ENCODE measurements at places on chromosomes 2 and 18. TPM values are rescaled to one million over a fixed set of nuclear protein-coding genes. Genes with fewer than 3 reads are reported as not detected.

DNA sequence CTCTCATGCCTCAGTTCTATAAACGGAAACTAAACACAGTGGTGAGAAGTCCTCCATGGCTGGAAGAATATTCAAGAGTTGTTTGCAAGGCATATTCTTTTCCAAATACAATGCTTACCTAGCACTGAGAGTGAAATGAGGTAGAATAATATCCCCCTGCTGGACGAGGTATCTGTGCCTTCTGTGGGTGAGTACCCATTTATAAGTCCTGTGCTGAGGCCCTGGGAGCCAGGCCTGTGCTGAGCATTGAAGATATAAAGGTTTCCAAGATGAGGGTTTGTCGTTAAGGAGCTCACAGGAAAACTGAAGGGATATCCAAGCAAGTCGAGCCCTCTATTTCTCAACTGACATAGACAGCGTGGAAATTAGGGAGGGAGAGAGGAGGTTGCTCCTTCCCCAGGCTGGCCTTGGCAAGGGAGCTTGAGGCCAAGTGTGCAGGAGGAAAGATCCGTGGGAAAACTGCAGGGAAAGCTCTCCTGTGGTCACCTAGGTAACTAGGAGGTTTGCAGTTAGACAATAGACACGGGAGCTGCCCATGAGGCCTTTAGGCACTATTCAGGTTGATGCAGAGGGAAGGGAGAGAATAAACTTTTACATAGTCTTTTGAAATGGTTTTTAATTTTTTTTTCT, 17.6 kb downstream of the PTPRM start:
- no peaks in the 10 kb centered on the region for H3K36me3 ChIP-seq
- no peak for DNase-seq
- H3K4me1 ChIP-seq: peaks cover 6% of the 10 kb centered on the region
- H3K4me3 ChIP-seq: no peak overlapping the region

DNA sequence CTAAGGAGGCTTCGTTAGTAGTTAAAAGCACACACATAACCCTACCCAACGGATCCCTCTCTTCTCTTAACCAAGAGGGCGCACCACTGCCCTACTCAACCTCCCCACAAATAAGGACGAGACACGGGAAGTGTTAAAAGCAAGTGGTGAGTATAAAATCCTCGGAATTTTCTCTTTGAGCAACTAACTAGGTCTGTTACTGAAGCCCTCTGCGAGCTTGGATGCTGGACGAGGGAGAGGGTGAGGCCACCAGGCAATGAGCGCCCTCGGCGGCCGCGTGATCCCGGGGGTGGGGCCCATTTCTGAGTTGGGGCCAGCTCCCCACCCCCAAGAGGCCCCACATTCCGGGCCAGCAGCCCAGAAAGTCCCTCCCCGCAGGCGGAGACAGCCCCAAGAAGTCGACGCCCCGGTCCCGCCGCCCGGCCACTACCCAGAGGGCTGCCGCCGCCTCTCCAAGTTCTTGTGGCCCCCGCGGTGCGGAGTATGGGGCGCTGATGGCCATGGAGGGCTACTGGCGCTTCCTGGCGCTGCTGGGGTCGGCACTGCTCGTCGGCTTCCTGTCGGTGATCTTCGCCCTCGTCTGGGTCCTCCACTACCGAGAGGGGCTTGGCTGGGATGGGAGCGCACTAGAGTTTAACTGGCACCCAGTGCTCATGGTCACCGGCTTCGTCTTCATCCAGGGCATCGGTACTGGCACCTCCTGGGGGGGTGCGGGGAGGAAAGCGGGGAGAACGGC, at the start of gene CYBRD1:
Gene CYBRD1 (plus strand): TSS at position 423 of the 736 bp plus-strand sequence. CDS start 72 bp downstream, at position 495.
- peak within 1 kb of the TSS; percentile 77 for H3K4me3 ChIP-seq
- H3K4me1 ChIP-seq: peaks cover 21% of the 10 kb centered on the region
- no peaks in the 10 kb centered on the region for H3K27me3 ChIP-seq
- H3K36me3 ChIP-seq: no peaks in the 10 kb centered on the region
- peak within 1 kb of the TSS; percentile 90 for H3K27ac ChIP-seq

- DNase-seq: no peak
- no peak overlapping the region for H3K27ac ChIP-seq
- H3K36me3 ChIP-seq: no peaks in the 10 kb centered on the region
- H3K4me1 ChIP-seq: no peaks in the 10 kb centered on the region
- no peaks in the 10 kb centered on the region for H3K27me3 ChIP-seq
- H3K4me3 ChIP-seq: no peak overlapping the region
Measured at GRCh38 chr2:54806975-54807374, 83.5 kb downstream of the EML6 start.

GRCh38 chr2:33336036-33336625, 140.3 kb upstream of the RASGRP3 start:
- no peaks in the 10 kb centered on the region for H3K36me3 ChIP-seq
- no peak overlapping the region for H3K4me3 ChIP-seq

GRCh38 chr2:2739231-2739795, 408.2 kb upstream of the MYT1L start:
- no peaks in the 10 kb centered on the region for H3K36me3 ChIP-seq
- H3K4me1 ChIP-seq: no peaks in the 10 kb centered on the region
- no peak overlapping the region for H3K4me3 ChIP-seq

- H3K36me3 ChIP-seq: no peaks in the 10 kb centered on the region
- H3K4me3 ChIP-seq: no peak overlapping the region
- no peaks in the 10 kb centered on the region for H3K4me1 ChIP-seq
- no peaks in the 10 kb centered on the region for H3K27me3 ChIP-seq
Measured at GRCh38 chr2:191806396-191806795, 40.5 kb downstream of the CAVIN2 start.

DNA sequence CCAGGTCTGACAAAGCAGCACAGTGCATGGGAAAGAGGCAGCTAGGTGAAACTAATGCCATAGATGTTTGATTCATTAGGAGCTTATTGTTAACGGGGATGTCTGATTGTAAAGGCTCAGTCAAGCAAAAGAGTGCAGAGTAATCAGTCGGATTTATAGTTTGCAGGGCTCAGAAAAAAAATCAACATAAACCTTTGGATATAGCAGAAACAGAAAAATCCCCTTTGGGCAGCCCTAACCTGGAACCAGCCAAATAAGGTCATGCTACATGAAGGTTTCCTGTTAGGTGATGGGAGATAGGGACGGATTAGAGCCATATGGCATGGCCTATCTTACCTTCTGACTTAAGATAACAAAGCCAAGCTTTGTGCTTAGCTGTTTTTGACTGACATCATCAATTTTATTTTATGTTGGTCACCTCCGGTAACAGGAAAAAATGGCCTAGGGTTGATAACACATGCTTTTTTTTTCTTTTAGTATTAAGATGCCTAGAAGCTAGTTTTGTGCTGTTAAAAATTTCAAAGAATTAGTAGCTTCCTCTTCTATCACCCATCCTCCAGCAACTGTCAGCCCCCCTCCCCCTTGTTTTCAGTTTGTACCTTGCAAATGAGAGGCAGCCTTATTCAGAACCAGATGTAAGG, 60.7 kb upstream of the ZEB2 start:
- peak; percentile 9 for DNase-seq
- no peak overlapping the region for H3K4me3 ChIP-seq
- H3K27me3 ChIP-seq: no peaks in the 10 kb centered on the region
- H3K27ac ChIP-seq: no peak overlapping the region
- no peaks in the 10 kb centered on the region for H3K36me3 ChIP-seq

DNA sequence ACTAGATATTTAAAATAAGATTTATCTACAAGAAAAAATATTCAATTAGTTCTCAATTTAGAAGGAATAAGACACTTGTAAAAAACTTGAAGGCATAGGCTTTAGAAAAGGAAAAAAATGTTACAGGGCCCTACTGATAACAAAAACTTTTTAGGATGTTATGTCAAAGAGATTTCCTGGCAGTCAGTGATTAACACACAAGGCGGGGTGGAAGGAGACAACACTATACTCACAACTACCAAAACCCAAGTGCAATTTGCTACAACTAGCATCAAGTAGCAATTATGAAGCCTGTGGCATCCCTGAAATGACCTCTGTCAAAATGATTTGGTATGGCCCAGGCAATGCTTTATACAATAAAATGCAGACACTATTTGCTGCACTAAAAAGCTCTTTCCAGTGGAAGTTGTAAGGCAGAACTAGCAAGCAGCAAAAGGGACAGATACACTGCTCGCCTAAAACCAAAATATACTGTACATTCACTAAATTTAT, 15.3 kb downstream of the STRN start:
- H3K36me3 ChIP-seq: no peaks in the 10 kb centered on the region
- no peaks in the 10 kb centered on the region for H3K27me3 ChIP-seq
- H3K4me1 ChIP-seq: peaks cover 7% of the 10 kb centered on the region
- no peak overlapping the region for H3K27ac ChIP-seq

- DNase-seq: no peak
- H3K4me3 ChIP-seq: no peak overlapping the region
- no peak overlapping the region for H3K27ac ChIP-seq
- H3K27me3 ChIP-seq: no peaks in the 10 kb centered on the region
Measured at GRCh38 chr2:109213646-109214433, 84.8 kb downstream of the SH3RF3 start.

DNA sequence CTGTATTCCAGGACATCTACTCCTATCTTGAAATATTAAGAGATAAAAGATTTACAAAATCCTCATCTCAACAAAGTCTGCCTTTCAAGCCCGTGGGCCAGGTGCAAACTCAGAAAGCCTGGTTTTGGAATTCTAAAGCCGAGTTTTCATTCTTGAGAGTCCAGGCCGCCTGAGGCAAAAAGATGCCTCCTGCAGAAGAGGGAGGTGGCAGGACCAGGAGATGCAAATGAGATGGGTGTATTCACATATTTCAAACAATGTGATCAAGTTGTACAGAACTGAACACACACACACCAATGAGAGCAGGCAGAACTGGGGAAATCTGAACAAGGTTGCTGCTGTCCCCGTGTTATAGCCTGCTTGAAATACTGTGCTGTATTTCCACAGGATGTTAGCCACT, 7.7 kb upstream of the HS6ST1 start:
- no peaks in the 10 kb centered on the region for H3K4me1 ChIP-seq
- no peak overlapping the region for H3K4me3 ChIP-seq
- H3K27me3 ChIP-seq: no peaks in the 10 kb centered on the region
- no peaks in the 10 kb centered on the region for H3K36me3 ChIP-seq

GRCh38 chr2:142300517-142300916, 169.7 kb upstream of the LRP1B start:
- no peaks in the 10 kb centered on the region for H3K4me1 ChIP-seq
- H3K27ac ChIP-seq: no peak overlapping the region
- no peak overlapping the region for H3K4me3 ChIP-seq
- H3K27me3 ChIP-seq: no peaks in the 10 kb centered on the region
- no peak for DNase-seq

DNA sequence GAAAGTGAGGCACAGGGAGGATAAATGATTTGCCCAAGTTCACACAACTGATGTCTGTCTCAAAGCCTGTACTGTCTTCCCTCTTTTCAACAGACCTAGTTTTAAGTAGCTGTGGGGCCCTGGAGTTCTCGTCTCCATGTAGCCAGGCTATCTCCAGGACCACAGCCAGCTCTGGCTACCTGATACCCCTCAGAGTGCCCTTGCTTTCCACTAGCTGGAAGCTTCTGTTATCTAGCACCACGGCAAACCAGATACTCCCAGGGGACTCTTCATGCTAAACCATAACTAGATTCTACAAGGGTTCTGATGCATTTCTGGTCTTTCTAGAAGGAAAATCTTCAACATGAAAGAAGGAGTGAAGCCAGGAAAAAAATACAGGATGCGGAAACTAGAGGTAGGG, 137.3 kb downstream of the GALNT14 start:
- no peaks in the 10 kb centered on the region for H3K27me3 ChIP-seq
- H3K4me1 ChIP-seq: no peaks in the 10 kb centered on the region
- DNase-seq: no peak
- H3K36me3 ChIP-seq: no peaks in the 10 kb centered on the region

- no peaks in the 10 kb centered on the region for H3K27me3 ChIP-seq
- H3K27ac ChIP-seq: no peak overlapping the region
- no peak for DNase-seq
- H3K4me1 ChIP-seq: peaks cover 13% of the 10 kb centered on the region
- no peak overlapping the region for H3K4me3 ChIP-seq
Measured at GRCh38 chr2:29753671-29754444, 167.5 kb downstream of the ALK start.

GRCh38 chr18:6639305-6639704, 90.2 kb upstream of the ARHGAP28 start:
- H3K27me3 ChIP-seq: no peaks in the 10 kb centered on the region
- H3K4me1 ChIP-seq: no peaks in the 10 kb centered on the region
- H3K4me3 ChIP-seq: no peak overlapping the region
- no peaks in the 10 kb centered on the region for H3K36me3 ChIP-seq

DNA sequence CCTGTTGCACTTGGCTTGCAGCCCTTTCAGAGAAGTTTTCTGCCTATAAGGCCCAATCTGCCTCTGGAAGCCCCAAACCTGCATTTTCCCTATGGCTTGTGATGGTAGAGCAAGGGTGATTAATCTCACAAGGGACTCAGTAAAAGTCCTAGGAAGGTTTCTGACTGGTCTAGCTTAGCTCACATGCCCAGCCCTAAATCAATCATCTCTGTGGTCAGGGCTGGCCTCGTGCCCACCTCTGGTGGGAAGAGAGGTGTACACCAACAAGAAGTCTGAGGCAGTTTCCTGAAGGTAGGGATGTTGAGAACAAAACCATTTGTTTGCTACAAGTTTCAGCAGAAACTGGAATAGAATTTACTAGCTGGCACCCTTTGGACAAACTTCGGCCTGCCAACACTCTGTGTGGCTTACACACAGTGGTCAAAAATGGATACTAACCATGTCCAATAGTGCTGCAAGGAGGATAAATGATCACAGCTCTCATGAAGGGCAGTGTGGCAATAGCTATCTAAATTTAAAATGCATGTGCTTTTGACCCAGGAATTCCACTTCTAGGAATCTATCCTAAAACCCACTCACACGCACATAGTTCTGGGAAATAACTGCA, 96.4 kb downstream of the EN1 start:
- H3K27me3 ChIP-seq: peaks cover 23% of the 10 kb centered on the region
- H3K36me3 ChIP-seq: no peaks in the 10 kb centered on the region
- no peak for DNase-seq
- no peak overlapping the region for H3K4me3 ChIP-seq

DNA sequence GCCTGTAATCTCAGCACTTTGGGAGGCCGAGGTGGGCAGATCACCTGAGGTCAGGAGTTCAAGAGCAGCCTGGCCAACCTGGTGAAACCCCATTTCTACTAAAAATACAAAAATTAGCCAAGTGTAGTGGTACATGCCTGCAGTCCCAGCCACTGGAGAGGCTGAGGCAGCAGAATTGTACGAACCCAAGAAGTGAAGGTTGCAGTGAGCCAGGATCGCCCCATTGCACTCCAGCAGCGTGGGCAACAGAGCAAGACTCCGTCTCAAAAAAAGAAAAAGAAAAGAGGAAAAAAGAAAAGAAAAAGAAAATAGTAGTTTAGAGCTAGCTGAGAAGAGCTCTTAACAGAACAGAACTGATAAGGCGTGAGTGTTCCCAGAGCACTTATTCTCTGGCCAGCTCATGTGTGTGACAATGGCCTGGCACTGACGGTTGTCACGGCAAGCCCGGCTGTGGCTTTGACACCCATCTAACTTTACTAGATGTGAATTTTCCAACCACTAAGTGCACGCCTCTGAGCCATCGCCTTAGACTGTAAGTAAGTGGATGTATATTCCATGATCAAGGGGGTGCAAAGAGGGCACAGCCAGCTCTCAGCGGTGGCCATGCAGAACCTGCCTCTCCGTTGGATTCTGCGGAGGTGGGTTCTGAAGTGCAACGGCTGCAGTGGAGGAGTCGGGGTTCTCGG, 80.0 kb downstream of the ZNF516 start:
- H3K4me1 ChIP-seq: peaks cover 33% of the 10 kb centered on the region
- H3K36me3 ChIP-seq: no peaks in the 10 kb centered on the region
- H3K27me3 ChIP-seq: no peaks in the 10 kb centered on the region
- no peak for DNase-seq

MOCOS gene
- 2.9 TPM for polyA plus RNA-seq

CCDC178 gene
- polyA plus RNA-seq: 2.4 TPM

NR4A2 gene
- 20.7 TPM for polyA plus RNA-seq

CHRNA1 gene
- polyA plus RNA-seq: 0.46 TPM

SERPINB10 gene
- polyA plus RNA-seq: not detected

CHMP3 gene
- 123 TPM for polyA plus RNA-seq

TEKT4 gene
- polyA plus RNA-seq: not detected
